ENCODE measurements at places on chromosomes 6 and 20.

DNA sequence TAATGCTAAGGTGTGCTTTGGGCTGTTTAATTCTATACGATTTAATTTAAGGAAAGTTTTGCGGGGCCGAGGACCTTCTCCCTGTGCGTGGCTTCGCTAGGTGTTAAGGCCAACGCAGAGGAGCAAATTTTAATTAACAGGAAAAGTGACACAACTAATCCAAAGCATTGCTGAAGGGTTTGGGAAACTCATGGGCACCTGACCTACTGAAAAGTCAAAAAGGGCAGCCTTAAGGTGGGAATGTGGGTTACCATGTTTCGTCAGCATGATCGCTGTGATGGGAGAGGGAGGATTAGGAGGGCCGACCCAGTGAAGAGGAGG lies 415 bp upstream of the CUL9 start:
- no peak for DNase-seq

- no peak for DNase-seq
Measured at GRCh38 chr20:36399147-36399968, 93.2 kb downstream of the DLGAP4 start.

GRCh38 chr6:170125456-170126300 lies 165.2 kb downstream of the DLL1 start:
- no peak for DNase-seq

GRCh38 chr6:34383656-34384320 lies 8.7 kb downstream of the NUDT3 start:
- no peak for DNase-seq

- peak; percentile 42 for DNase-seq
Measured at GRCh38 chr6:125154761-125155135, 1.2 kb downstream of the TPD52L1 start.

- DNase-seq = no peak
Measured at GRCh38 chr6:26657256-26657655, 2.3 kb downstream of the ZNF322 start.
